NCI-H2171 (cell line): ENCODE measurements at places on chromosomes 11 and 22.

GRCh38 chr22:35070451-35071093 is 4.6 kb downstream of the ISX start:
- DNase-seq, result peak; percentile 21

- DNase-seq, result no peak
Observed at GRCh38 chr11:108561535-108561991, 32.0 kb downstream of the EXPH5 start.

GRCh38 chr11:35682230-35683173 is 19.9 kb downstream of the TRIM44 start:
- peak; percentile 82 for DNase-seq

GRCh38 chr11:106914409-106914808 is 103.9 kb downstream of the GUCY1A2 start:
- no peak for DNase-seq

- DNase-seq, result no peak
Observed at GRCh38 chr11:113472471-113472870, 2.7 kb downstream of the DRD2 start.

- no peak for DNase-seq
Observed at GRCh38 chr11:10920205-10920604, 62.4 kb upstream of the ZBED5 start.

GRCh38 chr11:15342163-15342562 is 227.4 kb downstream of the INSC start:
- DNase-seq, result no peak

DNA sequence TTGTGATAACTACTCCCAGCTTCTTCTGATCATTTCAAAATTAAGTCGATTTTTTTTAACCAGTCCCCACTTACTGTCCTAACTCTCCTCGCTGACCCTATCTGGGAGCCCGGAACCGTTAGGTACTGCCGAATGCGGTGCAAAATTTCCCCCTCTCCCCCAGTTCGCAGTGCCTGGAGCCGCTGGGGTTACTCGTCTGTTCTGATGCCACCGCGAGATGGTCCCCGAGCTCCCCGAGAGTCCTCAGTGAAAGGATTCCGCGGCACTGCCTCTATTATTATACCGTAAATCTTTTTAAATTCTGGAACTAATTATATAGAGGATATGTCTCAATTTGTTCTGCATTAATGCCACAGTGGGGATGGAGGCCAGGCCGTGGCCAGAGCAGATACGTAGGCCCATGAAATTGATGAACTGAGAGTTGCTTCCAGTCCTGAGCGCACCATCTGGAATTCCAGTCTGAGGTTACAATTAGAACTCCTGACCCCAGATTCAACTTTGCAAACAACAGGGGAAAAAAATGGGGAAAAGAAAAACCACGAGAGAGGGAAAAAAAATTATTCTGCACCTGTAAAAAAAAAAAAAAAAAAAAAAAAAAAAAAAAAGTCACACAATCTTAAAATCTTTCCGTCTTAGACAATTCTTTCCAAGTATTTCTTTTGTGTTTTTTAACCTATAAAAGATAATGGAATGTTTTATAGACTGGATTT is 4.3 kb upstream of the WT1 start:
- DNase-seq, result peak; percentile 17
